ENCODE measurements at places on chromosomes 2 and 18.

GRCh38 chr2:45210462-45211195, 201.4 kb upstream of the SIX2 start:
- no peak for DNase-seq

GRCh38 chr2:112910865-112911264, at the start of gene IL37:
Gene IL37, plus strand, starts transcription at chr2:112911165. Its CDS starts 1,848 bp downstream, at chr2:112913013.
- DNase-seq = no peak

- no peak for DNase-seq
Observed at GRCh38 chr2:215621381-215621780, 185.5 kb upstream of the FN1 start.

- DNase-seq = peak; percentile 51
Observed at GRCh38 chr2:70070542-70071268, 16.6 kb upstream of the PCBP1 start.

- DNase-seq = no peak
Observed at GRCh38 chr2:11123001-11123809, 32.1 kb upstream of the SLC66A3 start.

GRCh38 chr18:34976899-34977837, 64.0 kb upstream of the MAPRE2 start:
- no peak for DNase-seq

DNA sequence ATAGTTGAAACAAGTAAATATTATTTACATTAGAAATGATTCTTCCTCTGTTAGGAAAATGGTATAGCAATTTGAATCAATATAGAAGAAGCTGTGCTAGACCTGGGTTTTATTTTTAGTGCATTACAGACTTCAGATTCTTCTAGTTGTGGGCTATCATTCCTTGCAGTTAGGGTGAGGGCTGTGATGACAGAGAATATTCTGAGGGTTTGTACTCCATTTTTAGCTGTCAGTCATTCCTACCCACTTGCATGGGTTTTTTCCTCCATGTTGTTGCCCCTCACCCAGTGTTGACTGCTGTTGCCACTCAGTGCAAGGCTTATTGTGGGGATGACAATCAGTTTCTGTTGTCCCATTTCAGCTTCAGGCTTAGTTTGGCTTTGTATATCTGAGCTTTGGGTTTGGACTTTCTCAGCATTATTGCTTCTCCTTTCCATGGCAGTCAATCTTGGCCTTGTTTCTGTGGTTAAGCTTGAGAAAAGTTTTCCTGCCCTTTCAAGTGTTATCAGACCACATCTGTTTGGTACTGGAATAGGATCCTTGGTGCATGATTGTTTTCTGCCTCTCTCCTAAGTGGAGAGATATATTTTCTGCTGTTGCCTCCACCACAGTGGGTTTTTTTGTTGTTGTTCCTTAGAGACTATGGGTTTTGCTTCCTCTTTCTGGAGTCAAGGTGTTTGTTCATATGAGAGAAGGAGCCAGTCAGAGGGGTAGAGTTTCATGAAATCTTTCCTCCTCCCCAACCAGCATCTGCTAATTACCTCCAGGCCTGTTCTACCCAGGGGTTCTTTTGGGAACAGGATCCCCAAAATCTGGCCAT, 312.7 kb upstream of the CWC22 start:
- no peak for DNase-seq

GRCh38 chr18:76935722-76936337, 113.5 kb downstream of the ZNF236 start:
- no peak for DNase-seq

DNA sequence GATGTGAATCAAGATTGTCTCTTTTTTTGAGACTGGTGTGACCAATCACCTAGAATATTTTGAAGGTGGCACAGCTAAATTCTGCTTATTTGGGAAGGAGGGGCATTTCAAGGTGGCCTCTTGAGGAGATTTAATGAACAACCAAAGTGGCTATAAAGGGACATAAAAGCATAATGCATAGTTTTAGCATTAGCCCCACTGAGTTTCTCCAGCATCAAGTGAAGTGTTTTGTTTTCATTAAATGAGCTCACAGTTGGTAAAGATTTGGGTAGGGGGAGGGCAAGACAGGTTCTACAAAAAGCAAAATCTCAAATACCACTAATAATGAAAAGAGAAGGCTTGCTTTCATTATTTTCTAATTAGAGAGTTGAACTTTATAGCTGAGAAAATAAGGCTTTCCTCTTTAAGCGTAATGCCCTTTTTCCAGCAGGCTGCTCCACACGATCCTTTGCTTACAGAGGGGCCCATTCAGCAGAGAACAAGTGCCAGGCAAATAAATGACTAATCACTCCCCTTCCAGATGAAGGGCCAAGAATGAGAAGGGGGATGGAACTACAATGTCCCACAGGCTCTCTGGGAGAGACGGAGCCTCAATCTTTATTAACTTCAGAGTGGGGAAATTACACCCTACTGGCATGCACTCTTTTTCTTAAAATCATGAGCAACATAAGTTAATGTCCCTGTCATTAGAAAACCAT, 35.9 kb downstream of the LHCGR start:
- DNase-seq = no peak

DNA sequence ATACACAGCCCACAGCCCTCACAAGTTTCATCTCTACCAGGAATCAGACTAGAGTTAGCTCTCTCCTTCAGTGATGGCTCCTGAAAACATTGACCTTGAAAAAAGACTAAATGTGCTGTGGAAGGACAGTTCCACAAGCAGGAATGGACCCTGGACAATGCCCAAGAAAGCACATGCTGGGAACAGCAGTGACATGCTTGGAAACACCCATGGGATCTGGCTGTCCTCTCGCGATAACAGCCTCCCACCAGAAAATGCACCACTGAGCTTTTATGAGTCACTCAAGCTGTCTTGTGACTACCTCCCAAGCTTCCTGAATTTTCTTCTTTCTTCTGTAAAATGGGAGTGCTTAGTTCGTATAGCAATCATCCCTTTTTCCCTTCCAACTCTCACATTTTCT, 269.2 kb downstream of the LRATD1 start:
- no peak for DNase-seq

DNA sequence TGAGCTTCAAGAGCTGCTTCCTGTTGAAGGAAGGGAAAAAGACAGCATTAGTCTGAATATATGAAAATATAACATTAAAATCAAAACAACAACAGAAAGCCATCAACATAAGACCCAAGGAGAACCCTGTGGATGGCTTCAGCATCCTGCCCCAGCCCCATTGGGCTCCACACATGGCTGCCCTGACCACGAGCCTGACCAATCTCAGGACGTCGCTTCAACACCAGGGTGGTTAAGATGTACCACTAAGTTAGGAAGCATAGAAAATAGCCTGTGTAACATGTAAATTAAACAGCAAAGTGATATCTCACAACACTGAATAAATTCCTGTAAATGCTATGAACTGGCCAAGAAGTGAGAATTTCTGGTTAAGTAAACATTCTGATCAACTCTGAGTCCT, 77.2 kb upstream of the CD226 start:
- no peak for DNase-seq

- no peak for DNase-seq
Observed at GRCh38 chr2:23077596-23077995, 307.4 kb upstream of the KLHL29 start.

GRCh38 chr2:241179899-241180298, 8.6 kb upstream of the ANO7 start:
- no peak for DNase-seq

GRCh38 chr2:98012561-98012991, 16.8 kb upstream of the TMEM131 start:
- DNase-seq = no peak

DNA sequence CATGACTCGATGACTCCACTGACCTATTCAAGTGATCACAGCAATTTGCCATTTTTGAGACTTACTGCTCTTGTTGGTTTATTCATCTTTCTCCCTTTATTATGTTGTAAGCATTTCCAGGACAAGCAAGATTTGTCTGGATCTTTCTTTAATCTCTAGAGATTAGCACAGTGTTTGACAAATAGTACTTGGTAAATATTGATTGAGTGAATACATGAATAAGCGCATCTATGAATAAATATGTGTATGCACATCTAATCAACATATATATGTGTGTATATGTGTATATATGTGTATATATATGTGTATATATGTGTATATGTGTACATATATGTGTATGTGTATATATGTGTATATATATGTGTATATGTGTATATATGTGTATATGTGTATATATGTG, 7.3 kb downstream of the TMX3 start:
- DNase-seq = no peak

DNA sequence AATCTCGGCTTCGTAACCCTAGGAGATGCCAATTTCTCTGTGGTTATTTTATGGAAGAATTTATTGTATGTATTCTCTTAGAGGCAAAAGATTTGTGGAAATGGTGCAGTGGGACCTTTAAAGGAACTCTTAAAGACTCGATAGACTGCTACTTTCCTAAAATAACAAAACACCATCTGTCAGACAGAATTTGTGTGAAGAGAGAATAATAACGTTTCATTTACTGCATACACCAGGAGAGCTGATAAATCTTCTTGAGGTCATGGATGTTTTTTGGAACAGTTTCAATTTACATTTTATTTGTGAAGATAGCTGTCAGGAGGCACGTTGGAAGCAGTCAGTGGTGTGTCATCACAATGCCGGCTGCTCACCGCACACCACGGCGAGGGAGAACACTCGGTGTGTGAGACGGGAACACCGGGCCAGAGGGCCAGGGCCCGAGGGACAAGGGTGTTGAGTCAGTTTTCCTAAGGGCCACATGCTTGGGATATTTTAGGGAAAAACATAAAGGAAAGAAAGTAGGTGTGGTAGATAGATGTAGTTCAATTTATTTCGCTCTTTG, 1681.0 kb upstream of the DDX18 start:
- no peak for DNase-seq

- DNase-seq = no peak
Observed at GRCh38 chr2:182081602-182082260, 96.1 kb downstream of the PPP1R1C start.

GRCh38 chr2:25078170-25079049, 36.5 kb downstream of the EFR3B start:
- DNase-seq = peak; percentile 71

GRCh38 chr18:49813069-49813318, 339 bp downstream of the ACAA2 start:
- peak; percentile 8 for DNase-seq

DNA sequence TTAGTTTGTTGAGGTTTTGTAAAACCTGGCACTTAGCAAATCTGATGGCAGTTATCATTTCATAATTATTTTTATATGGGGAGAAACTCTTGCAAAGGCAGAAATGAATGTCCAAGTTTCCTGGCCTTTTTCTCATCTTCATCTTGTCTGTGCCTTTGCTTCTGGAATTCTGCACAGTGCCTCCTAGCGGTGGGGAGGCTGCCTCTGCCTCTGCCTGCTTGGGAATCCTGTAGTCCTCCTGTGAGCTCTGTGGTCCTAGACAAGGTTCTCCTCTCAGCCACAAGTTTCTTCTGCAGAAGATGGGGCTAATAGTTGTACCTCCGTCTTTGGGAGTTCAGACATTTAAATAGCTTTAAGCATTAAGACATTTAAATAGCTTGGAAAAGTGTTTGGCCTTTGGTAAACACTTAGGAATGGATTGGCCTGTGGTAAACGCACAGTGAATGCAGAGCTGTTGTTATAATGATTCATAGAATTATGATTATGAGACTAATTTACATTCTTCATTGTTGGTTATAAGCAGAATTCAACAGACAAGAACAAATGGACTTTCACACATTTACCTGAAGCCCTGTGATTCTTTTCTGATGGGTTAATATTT, 101.2 kb downstream of the ZNF236 start:
- no peak for DNase-seq

All from brain pericyte (primary cell).